ENCODE measurements at places on chromosomes 2 and 18.

GRCh38 chr2:19861813-19862212, 40.0 kb downstream of the TTC32 start:
- no peak for DNase-seq

DNA sequence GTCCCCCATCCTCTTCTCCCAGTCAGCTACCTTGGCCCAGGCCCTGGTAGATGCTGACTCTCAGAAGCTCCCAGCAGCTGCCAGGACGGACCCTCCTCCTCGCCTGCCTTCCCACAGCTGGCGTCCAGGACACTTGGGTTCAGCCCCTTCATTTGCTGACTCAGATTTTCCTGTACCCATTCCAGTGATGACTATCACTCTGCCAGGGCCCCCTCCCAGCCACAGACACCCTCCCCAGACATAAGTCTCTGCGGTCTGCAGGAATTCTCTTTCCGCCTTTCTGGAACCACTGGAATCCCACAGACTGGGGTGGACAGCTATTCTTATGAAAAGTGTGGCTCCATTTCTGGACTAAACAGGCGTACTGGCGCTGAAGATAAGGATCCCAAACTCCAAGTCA, 260.3 kb upstream of the EPAS1 start:
- no peak for DNase-seq

- no peak for DNase-seq
Measured at GRCh38 chr2:204019572-204020501, 83.3 kb downstream of the ICOS start.

- no peak for DNase-seq
Measured at GRCh38 chr2:3062476-3063260, 314.9 kb downstream of the EIPR1 start.

DNA sequence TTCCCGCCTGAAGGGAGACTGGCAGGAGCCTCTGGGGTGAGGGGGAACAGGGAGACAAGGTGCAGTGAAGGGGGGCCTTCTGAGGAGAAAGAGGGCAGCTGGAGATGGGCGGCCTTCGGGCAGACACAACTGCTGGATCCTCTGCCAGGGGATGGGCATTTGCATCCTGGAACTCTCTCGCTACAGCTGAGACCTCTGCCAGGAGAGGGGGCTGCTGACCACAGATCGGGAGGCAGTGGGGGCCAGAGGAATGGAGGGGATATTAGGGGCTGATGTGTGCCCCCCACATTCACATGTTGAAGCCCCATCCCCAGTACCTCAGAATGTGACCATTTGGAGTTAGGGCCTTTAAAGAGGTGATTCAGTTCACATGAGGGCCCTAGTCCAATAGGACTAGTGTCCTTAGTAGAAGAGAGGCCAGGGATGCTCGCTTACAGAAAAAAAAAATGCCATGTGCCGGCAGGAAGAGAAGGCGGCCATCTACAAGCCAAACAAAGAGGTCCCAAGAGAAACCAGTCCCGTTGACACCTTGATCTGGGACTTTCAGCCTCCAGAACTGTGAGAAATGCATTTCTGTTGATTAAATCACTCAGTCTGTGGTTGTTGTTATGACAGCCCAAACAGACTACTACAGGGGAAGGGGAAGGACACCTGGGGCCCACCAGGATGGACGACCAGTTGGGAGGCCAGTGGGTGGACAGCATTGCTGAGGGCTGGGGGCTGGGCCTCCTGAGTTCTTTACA, 50.0 kb downstream of the TRABD2A start:
- DNase-seq: no peak

GRCh38 chr2:102122115-102122514, 20.4 kb upstream of the IL1R1 start:
- DNase-seq: no peak

DNA sequence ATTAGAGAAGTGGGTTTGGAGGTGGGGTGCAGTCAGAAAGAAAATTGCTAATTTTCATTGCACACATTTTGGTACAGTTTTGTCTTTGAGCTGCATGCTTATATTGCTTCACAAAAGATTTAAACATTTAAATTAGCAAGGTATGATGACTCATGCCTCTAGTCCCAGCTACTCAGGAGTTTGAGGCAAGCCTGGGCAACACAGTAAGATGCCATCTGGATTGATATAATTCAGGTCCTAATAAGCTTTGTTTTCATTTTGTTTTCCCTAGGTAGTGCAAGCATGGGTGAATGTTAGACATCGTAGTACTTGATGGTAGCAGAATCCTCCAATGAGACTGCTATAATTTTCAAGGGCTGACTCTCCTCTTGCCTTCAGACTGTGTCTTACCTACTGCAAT, 396.7 kb upstream of the RGPD4 start:
- DNase-seq: no peak

GRCh38 chr2:218889937-218890336, 9.3 kb downstream of the WNT10A start:
- no peak for DNase-seq

DNA sequence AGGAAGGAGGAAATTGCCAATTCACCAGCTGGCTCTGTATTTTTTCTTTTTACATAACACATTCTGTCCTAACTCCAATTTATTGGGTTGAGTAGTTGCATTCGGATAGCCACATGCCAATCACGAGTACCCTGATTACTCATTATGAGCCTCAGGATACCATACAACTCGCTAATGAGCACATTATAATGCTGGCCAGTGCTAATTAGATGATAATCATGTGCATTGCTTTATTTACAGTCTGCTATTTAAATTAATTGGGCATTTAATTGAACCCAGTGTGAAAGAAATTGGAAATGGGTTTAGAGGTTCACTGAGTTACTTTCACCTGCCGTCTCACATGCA, 15.2 kb downstream of the G6PC2 start:
- no peak for DNase-seq

- no peak for DNase-seq
Measured at GRCh38 chr2:179701524-179702110, 159.8 kb downstream of the ZNF385B start.

DNA sequence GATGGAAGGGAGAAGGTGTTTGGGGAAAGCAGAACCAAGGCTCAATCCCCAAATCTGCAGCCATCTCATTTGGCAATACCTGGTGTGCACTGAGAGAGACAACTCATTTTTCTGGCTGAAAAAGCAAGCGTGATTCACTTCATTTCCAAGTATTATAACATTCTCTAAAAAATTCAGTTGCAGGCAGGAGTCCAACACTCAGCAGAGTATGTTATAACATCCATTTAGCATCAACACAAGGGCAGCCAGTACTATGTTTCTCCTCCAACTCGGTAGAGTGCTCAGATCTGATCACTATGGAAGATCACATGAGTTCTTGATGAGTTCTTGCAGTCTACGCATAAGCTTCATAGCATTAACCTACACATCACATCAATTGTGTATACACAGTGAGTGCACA, 99.4 kb upstream of the PID1 start:
- DNase-seq: no peak

DNA sequence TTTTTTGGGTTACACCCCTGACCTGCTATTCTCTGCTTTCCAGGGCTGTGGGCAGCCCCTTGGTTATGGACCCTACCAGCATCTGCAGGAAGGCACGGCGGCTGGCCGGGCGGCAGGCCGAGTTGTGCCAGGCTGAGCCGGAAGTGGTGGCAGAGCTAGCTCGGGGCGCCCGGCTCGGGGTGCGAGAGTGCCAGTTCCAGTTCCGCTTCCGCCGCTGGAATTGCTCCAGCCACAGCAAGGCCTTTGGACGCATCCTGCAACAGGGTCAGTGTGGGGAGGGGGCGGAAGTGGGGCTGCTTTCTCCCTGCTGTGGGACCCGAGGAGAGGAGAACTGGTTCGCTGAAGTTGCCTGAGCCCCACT, 9.7 kb upstream of the WNT10A start:
- DNase-seq: no peak

GRCh38 chr2:6926071-6926732, 9.0 kb downstream of the RNF144A start:
- DNase-seq: no peak

GRCh38 chr2:96083989-96084857, 32.1 kb downstream of the ADRA2B start:
- no peak for DNase-seq

DNA sequence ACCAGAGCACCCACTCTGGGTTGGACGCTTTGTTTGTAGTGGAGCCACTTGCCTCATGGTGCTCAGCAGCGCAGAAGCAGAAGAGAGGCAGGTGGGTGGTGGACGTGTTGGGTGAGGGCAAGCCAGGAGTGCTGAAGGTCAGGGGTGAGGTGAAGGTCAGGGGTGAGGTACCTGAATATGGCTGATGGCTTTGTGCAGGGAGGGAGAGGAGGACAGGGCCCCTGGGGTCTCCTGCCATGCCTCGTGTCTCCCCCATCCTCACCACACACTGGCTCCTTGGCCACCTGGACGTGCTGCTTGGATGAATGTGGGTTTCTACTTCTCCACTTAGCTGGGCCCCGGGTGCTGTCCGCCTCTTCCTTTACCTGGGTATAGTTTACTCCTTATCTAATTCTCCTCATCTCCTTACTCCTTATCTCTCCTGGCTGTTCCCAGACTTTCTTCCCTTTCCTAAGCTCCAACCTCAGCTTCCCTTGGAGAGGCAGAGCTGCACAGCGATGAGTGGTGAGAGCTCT, 68.1 kb downstream of the DYSF start:
- no peak for DNase-seq

GRCh38 chr2:61937098-61937497, 31.6 kb downstream of the COMMD1 start:
- no peak for DNase-seq

Measured in LNCaP clone FGC (cell line).